Regular cardiac myocyte (primary cell): ENCODE measurements at places on chromosomes 12 and 14. TPM values are rescaled to one million over a fixed set of nuclear protein-coding genes. Genes with fewer than 3 reads are reported as not detected.

ZNF641 gene
- total RNA-seq: 8.4 and 16.6 TPM in 2 replicates

TTC5 gene
- 19.4 and 25.3 TPM in 2 replicates for total RNA-seq

GLIPR1L2 gene
- total RNA-seq: 0.19 and 2.3 TPM in 2 replicates

CMKLR1 gene
- total RNA-seq: under 0.01 TPM in 1 of 2 replicates, not detected in the other

P3H3 gene
- total RNA-seq: 79.6 and 124 TPM in 2 replicates

FAM186B gene
- total RNA-seq: 0.19 and 0.28 TPM in 2 replicates

TBC1D30 gene
- 0.19 and 0.85 TPM in 2 replicates for total RNA-seq

TMBIM6 gene
- 353 and 437 TPM in 2 replicates for total RNA-seq

MYO1H gene
- not detected in 2 replicates for total RNA-seq

SOAT2 gene
- 0.19 TPM in 1 of 2 replicates, not detected in the other for total RNA-seq

TAS2R46 gene
- 1.5 and 2.8 TPM in 2 replicates for total RNA-seq

FAM90A1 gene
- total RNA-seq: under 0.01 and 0.28 TPM in 2 replicates

SLC10A1 gene
- not detected in 2 replicates for total RNA-seq

OR6C2 gene
- total RNA-seq: not detected in 2 replicates

MANSC1 gene
- total RNA-seq: 1.3 and 1.7 TPM in 2 replicates

POTEM gene
- not detected in 2 replicates for total RNA-seq

TMTC1 gene
- 18.8 and 87.1 TPM in 2 replicates for total RNA-seq

ACOT4 gene
- total RNA-seq: 0.77 and 1.4 TPM in 2 replicates

HNRNPA1 gene
- 215 and 610 TPM in 2 replicates for total RNA-seq

LAG3 gene
- not detected in 2 replicates for total RNA-seq

DACT1 gene
- 16.9 and 60.9 TPM in 2 replicates for total RNA-seq

HCAR2 gene
- not detected in 2 replicates for total RNA-seq

CCDC197 gene
- total RNA-seq: not detected in 2 replicates

ABCD2 gene
- under 0.01 TPM in 2 replicates for total RNA-seq

IL23A gene
- total RNA-seq: 0.28 and 0.38 TPM in 2 replicates

KSR2 gene
- total RNA-seq: not detected in 2 replicates

LRRC10 gene
- not detected in 2 replicates for total RNA-seq

SLC25A21 gene
- total RNA-seq: under 0.01 and 0.58 TPM in 2 replicates

LLPH gene
- total RNA-seq: 5.4 and 6.3 TPM in 2 replicates

PRB4 gene
- not detected in 2 replicates for total RNA-seq

FAR2 gene
- total RNA-seq: 14.4 and 17.4 TPM in 2 replicates

RPS6KL1 gene
- total RNA-seq: 0.56 and 0.96 TPM in 2 replicates
